ENCODE measurements at places on chromosomes 7 and 10. TPM values are rescaled to one million over a fixed set of nuclear protein-coding genes. Genes with fewer than 3 reads are reported as not detected.

DNA sequence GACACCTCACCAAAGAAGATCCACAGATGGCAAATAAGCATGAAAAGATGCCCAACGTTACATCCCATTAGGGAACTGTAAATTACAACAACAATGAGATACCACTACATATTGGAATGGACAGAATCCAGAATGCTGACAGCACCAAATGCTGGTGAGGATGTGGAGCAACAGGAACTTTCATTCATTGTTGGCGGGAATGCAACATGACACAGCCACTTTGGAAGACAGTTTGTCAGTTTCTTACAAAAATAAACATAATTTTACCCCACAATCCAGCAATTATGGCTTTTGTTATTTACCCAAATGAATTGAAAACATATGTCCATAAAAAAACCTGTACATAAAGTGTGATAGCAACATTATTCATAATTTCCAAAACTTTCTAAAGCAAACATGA lies 176.8 kb downstream of the C7orf25 start:
- DNase-seq, result no peak

DNA sequence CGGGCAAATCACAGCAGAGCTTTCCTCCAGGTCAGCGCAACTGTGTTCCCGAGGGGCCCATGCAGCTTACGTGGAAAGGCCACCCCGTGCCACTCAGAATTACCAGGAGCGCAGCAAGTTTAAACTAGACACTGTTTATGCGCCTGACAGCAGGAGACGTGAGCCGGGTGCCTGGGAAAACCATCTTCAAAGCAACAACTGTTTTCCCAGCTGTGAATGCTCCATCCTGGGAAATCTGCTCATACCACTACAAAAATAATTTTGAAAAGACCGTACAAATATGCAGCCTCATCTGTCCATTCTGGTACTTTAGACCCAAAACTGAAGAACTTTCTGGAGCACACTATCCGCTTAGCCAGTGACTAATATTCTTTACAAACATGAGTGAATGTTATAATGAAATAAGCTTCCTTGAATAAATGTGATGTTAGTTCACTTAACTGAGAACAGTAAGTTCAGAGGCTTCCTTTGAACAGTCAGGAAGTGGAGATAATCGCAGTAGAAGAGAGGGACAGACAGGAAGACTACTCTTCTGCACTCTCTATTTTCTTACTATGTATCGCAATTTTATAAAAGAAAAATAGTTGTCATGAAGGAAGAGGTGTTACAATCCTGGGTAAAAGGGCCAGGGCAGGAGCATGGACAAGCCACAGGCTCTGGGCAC lies 16.7 kb downstream of the GPER1 start:
- DNase-seq, result no peak

GRCh38 chr7:85828614-85829013 lies 641.8 kb upstream of the SEMA3D start:
- DNase-seq, result peak; percentile 5

DNA sequence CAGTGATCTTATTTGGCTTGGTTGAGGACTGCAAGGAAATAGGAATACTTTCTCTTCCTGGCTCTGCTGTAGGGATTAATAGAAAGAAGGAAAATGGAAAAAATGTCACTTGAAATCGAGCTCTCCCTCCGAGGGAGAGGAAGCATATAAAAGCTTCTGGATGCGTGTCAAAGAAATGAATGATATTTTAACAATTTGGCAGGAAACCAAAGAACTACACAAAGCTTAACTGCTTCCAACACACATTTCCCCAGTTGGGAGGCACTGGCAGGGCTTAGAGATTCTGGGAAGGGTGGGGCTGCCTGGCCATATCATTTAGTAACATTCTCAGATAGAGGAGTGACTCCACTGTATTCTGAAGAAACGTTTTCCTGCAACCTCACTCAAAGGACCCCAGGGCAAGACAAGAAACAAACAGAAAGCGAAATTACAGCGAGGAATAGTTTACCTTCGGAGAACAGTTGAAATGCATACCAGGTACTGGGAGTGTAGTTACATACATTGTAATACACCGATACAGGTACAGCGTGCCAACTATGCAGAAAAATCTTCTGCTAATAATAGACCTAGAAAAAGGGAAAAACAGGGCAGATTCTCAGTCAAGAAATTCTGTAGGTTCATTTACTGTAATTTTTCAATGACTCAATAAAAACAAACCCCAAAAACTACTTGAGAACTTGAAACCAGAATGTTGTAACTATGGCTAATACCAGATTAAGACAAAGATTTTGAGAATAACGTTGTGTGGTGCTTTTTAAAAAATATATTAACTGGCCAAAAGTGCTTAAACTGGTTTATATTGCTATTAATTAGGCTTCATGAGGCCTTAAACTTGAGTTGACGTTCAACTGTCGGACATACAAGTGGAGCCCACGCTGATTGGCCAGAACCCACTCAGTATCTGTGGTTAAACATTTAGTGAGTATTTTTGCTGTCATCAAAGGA lies 75.7 kb upstream of the ASAH2 start:
- peak; percentile 78 for DNase-seq

- peak; percentile 61 for DNase-seq
These were observed 63.7 kb downstream of the TACC2 start for GRCh38 chr10:122052701-122053100.

- no peak for DNase-seq
These were observed 3.0 kb upstream of the SKIDA1 start for GRCh38 chr10:21528236-21529031.

- peak; percentile 45 for DNase-seq
These were observed 208.8 kb downstream of the KCNMA1 start for GRCh38 chr10:77428691-77429395.

GRCh38 chr7:16668049-16668858 lies 22.3 kb downstream of the BZW2 start:
- DNase-seq, result peak; percentile 99

DNA sequence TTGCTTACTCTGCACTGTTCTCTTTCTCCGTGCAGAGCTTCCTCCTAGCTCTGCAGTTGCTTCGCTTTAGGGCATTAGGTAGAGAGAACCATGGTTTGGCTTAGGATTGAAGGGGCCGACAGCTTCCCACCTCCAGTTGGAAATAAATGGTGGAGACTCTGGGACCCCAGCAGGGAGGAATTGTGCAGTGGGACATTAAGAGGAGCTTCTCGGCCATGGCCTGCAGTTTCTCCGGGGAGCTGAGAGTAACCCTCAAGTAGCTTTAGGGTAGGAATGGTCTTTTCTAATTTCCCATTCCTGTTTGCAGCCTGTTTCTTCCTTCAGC lies 1.2 kb downstream of the SUFU start:
- no peak for DNase-seq

DNA sequence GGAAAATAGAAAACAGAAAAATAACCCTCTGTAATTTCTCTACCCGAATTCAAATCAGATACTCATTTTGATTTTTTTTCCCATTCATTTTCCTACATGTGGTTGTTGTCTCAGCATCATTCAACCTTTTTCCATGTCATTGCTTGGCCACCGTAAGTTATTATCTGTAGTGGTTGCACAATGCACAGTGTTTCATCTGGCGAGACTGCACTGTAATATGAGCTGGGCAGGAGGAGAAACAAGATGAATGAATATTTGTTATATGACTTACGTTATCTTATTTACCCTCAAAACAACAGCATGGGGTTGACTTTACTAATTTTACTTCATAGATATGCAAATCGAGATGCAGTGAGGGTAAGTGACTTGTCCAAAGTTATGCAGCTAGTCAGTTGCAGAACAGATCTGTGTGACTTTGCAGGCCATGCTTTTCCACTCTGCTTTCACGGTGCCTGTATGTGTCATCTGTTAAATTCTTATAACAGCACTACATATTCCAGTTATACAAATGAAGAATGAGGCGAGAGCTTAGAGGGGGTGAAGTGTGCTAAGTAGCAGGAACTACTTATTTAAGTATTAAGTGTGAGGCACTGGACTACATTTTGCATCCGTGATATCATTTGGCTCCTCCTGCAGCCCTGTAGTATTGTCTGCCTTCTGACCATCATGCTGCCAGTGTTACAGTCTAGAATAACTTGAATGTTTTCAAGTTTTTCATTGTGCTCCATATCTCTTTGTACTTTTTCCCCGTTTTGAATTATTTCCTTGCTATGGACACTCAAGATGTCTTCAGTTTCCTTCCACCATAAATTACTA lies 56.7 kb downstream of the ZMYND11 start:
- DNase-seq, result peak; percentile 7

- DNase-seq, result peak; percentile 67
These were observed 129.8 kb upstream of the PPP1R3A start for GRCh38 chr7:114048386-114049235.

DNA sequence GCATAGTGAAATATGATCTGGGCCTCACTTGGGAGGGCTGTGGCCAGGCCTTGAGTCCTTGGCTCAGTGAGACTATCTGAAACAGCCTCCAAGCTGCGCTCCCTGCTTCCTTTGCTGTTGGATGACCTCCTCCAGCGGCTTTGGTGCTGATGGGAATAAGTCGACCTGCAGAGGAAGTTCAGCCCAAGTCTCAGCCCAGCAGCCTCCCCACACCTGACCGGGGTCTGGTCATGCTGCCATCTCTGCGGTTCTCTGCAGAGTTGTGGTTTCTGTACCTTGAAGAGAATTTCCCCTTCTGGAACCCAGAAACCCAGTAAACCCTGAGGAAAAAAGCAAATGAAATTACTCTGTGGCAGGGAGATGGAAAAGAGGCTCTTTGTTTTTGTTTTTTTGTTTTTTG lies 4.6 kb upstream of the RBAK start:
- DNase-seq, result no peak

DNA sequence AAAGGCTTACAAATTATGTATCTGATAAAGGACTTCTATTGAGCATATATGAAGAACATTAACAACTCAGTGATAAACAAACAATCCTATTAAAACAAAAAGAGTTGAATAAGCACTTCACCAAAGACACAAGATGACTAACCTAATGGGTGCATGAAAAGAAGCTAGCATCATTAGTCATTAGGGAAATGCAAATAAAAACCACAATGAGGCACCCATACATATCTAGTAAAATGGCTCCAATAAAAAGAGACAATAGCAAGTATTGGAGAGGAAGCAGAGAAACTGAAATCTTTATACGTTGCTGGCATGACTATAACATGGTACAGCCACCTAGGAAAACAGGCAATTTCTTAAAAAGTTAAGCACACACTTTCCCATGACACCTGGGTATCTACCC lies 77.6 kb upstream of the ZMIZ1 start:
- peak; percentile 50 for DNase-seq

- DNase-seq, result no peak
These were observed 578.1 kb downstream of the LRMDA start for GRCh38 chr10:76009531-76009930.

DNA sequence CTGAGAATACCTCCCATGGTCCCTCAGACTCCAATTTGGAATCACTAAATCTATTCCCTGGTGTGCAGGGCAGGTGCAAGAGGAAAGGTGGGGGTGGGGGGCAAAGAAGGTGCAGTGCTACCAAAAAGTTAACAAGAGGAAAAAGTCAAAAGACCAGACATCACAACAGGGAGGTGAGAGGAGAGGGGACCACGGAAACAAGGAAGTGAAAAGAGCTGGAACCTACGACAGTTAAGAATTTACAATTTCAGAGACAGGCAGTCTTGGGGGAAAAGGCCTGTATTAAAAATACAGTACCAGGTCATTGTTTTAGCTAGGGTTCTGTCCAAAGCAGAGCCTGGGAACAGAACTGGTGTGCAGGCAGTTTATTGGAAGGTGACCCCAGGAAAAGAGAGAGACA lies 14.6 kb downstream of the ITGB1 start:
- DNase-seq, result no peak

Gene NEUROD6
- not detected for total RNA-seq

Gene SPOCK2
- total RNA-seq, result 0.10 TPM

Gene PPP1R3A
- total RNA-seq, result not detected

Measured in RPMI7951 (cell line).